ENCODE measurements at places on chromosomes 2 and 18.

GRCh38 chr2:43180897-43181296 is 45.5 kb downstream of the ZFP36L2 start:
- no peak for DNase-seq

DNA sequence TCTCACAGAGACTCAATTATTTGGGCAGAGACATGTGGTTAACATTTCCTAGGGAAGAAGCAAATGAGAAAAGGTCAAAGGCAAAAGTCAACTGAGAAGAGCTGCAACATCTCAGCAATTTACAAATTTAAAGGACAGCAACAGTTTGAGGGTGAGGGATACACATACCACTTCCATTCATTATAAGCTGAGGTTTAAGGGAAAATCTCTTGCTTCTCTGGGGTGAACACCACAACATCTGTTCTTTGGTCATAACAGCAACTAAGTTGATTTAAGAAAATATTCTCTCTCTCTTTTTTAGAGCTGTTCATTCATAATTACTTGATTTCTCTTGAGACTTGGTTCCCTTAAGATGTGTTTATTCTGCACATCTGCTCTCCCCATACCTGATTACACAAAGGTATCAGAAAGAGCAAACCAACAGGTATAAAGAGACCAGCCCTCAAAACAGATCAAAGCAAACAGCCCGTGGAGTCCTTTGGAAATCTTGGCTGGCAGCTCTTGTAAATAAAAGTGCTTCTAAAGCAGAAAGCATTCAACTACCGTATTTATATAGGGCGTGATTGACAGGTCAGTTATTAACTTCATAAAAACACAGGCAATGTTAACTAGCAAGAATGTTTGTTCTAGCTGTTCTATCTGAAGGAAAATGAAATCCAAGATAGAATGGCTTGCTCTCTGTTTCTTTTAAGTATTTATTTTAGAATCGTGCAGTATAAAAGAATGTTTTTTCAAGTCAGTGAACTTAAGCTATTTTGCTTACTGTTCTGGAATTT is 132.8 kb downstream of the THADA start:
- DNase-seq, result no peak

DNA sequence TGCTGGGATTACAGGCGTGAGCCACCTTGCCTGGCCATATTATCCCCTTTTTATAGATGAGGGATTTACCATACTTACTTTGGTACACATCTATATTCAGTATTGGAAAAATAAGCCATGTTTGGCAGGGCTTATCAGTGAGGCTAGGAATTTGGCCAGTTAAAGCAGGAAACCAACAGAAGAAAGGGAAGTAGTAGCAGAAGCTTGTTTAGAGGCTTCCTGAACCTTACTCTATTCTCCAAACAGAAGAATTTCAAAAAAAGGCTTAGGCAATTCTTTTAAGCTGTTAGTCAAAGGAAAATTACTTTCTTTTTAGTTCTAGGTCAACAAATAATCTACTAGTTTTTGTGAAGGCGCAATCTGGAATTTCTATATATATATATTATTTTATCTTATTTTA is 3.2 kb upstream of the GLS start:
- no peak for DNase-seq

DNA sequence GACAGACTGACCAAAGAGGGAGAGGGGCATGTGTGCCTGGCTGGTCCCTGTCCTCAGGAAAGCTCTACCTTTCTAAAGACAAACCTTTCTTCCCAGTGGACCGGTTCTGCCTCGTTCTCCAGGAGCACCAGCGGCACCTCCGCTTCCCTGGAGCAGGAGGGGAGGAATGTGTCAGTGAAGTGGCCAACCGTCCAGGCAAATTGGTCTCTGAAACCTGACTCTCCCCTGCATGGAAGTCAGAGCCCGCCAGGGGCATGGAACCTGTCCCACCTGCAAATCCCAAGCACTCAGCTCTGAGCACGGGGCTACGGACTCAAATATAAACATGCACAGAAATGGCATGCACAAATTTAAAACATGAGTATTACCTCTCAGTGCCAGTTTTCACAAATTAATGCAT is 62.9 kb downstream of the COL6A3 start:
- no peak for DNase-seq

Data from CD4-positive, alpha-beta T cell treated with Interleukin-6 at 100 ng/mL for 8 hours (primary cell).